ENCODE measurements at places on chromosomes 2 and 18. TPM values are rescaled to one million over a fixed set of nuclear protein-coding genes. Genes with fewer than 3 reads are reported as not detected.

The INHA gene
- total RNA-seq, result not detected

The GKN1 gene
- 1.9 TPM for total RNA-seq

The TUBA4B gene
- not detected for total RNA-seq

The KCNE4 gene
- total RNA-seq, result 18.3 TPM

The CXCR1 gene
- not detected for total RNA-seq

The TNFAIP6 gene
- 13.6 TPM for total RNA-seq

The DSC3 gene
- total RNA-seq, result 0.85 TPM

The SERPINB13 gene
- total RNA-seq, result not detected

The GLI2 gene
- total RNA-seq, result 23.1 TPM

The RANBP2 gene
- 15.5 TPM for total RNA-seq

The RAB6C gene
- total RNA-seq, result not detected

The LONRF2 gene
- total RNA-seq, result 7.6 TPM

The POTEJ gene
- not detected for total RNA-seq

The CRACDL gene
- 51.9 TPM for total RNA-seq

The SERPINB4 gene
- total RNA-seq, result not detected

The TMEM200C gene
- under 0.01 TPM for total RNA-seq

The ALPI gene
- total RNA-seq, result not detected

The IL37 gene
- total RNA-seq, result not detected

The PSMA8 gene
- not detected for total RNA-seq

The KDSR gene
- 208 TPM for total RNA-seq

The CRYBA2 gene
- total RNA-seq, result not detected

The POMC gene
- 18.6 TPM for total RNA-seq

The GRB14 gene
- 1.1 TPM for total RNA-seq

The COL4A3 gene
- 1.1 TPM for total RNA-seq

The CD207 gene
- total RNA-seq, result not detected

The ADD2 gene
- 10.2 TPM for total RNA-seq

The LRP1B gene
- total RNA-seq, result not detected

The RAB12 gene
- 35.5 TPM for total RNA-seq

The SAG gene
- not detected for total RNA-seq

The ANKRD23 gene
- 4.0 TPM for total RNA-seq

The GPAT2 gene
- 9.4 TPM for total RNA-seq

The YWHAQ gene
- total RNA-seq, result 172 TPM

The RNF138 gene
- not detected for total RNA-seq

The CD8B2 gene
- not detected for total RNA-seq

The SYT4 gene
- total RNA-seq, result not detected

The MYO7B gene
- 1.3 TPM for total RNA-seq

The CDCA7 gene
- total RNA-seq, result not detected

The TGFA gene
- 1.8 TPM for total RNA-seq

The MROH2A gene
- total RNA-seq, result not detected

The PRSS56 gene
- not detected for total RNA-seq

The VWC2L gene
- total RNA-seq, result not detected
